ENCODE measurements at places on chromosomes 4 and X. TPM values are rescaled to one million over a fixed set of nuclear protein-coding genes. Genes with fewer than 3 reads are reported as not detected.

Gene SORBS2
- 49.1 TPM for total RNA-seq

Gene AMTN
- not detected for total RNA-seq

Gene CSAG3
- not detected for total RNA-seq

Gene IL1RAPL2
- 1.8 TPM for total RNA-seq

Gene S100G
- not detected for total RNA-seq

Gene TENM3
- 36.2 TPM for total RNA-seq

Gene CAPN6
- 19.8 TPM for total RNA-seq

Gene APLN
- total RNA-seq = 5.3 TPM

Gene YY2
- total RNA-seq = 1.4 TPM

Gene PPARGC1A
- total RNA-seq = 15.8 TPM

Gene NOP14
- total RNA-seq = 12.0 TPM

Gene IRS4
- total RNA-seq = 6.1 TPM

Gene FDCSP
- total RNA-seq = not detected

Gene USP51
- 7.9 TPM for total RNA-seq

Gene GLOD5
- not detected for total RNA-seq

Gene ATOH1
- total RNA-seq = not detected

Gene NRK
- total RNA-seq = 15.9 TPM

Gene MAGEC1
- not detected for total RNA-seq

Gene C4orf54
- total RNA-seq = 0.20 TPM

Gene VEGFD
- total RNA-seq = 0.40 TPM

Gene NR3C2
- 19.1 TPM for total RNA-seq

Gene TRPC5OS
- total RNA-seq = 0.06 TPM

Gene SUPT20HL2
- 0.06 TPM for total RNA-seq

Gene FAAH2
- 1.5 TPM for total RNA-seq
